ENCODE measurements at places on chromosomes 1 and 21. TPM values are rescaled to one million over a fixed set of nuclear protein-coding genes. Genes with fewer than 3 reads are reported as not detected.

KCND3 gene
- polyA plus RNA-seq = 7.6 TPM

- DNase-seq = peak; percentile 39
Measured at GRCh38 chr1:40477678-40478053, 576 bp downstream of the ZFP69 start.

- no peak for DNase-seq
Measured at GRCh38 chr1:42006836-42007235, 88.1 kb upstream of the HIVEP3 start.

VASH2 gene
- 0.01 TPM for polyA plus RNA-seq

DCDC2B gene
- 0.08 TPM for polyA plus RNA-seq

NHLH1 gene
- polyA plus RNA-seq = not detected

- DNase-seq = no peak
Measured at GRCh38 chr1:235465066-235465465, 39.2 kb downstream of the B3GALNT2 start.

DNA sequence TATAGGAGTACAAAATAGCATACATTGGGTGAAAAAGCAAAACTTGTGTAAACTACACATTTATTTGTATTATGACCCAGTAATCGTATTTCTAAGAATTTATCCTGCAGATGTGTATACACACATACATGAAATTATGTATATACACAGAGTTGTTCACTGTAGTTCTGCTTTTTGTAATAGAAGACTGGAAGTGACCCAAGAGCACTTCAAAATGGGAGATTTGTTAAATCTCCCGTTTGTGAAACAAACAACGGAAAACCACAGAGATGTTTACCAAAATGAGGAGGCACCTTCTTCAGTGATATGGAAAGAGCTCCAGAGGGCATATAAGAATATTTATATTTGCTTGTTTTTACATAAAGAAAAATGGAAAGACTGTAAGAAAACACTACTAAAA lies 18.0 kb upstream of the MNDA start:
- no peak for DNase-seq

- DNase-seq = no peak
Measured at GRCh38 chr1:177173976-177174375, 3.2 kb downstream of the BRINP2 start.

- DNase-seq = no peak
Measured at GRCh38 chr1:168964478-168964877, 142.0 kb upstream of the ATP1B1 start.

DNA sequence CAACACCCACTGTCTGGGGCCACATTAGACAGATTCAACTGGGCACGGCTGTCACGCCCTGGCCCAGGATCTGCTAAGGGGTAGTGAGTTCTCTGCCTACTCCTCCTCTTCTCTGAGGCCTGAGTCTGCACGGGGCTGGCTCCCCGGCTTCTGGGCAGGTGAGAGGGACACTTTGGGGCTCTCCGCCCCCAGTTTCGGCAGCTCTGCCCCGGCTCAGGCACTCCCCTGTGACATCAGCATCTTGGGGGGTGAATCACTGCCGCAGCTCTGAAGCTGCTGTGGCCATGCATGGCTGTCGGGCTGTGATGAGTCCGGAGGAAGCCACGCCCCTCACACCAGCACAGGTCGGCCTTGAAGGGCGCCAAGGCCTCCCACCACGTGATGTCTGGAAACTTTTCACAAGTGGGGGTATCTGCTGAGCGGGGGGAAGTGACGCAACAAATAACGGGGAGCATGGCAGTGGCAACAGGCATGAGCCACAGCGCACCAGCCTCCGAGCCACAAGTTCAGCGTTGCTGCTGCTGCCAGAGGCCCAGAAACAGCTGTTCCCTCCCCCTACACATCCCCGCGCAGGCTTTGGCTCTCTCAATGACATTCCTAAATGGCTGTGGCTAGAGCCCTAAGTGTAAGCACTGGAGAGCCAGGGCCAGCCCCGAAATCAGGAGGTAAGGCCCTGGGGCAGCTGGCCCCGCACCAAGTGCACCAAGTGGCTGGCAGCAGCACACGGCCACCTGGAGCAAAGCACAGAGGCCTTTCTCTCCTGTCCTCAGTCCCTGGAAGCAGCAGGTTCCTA lies 26.3 kb downstream of the ZBTB17 start:
- no peak for DNase-seq

DNA sequence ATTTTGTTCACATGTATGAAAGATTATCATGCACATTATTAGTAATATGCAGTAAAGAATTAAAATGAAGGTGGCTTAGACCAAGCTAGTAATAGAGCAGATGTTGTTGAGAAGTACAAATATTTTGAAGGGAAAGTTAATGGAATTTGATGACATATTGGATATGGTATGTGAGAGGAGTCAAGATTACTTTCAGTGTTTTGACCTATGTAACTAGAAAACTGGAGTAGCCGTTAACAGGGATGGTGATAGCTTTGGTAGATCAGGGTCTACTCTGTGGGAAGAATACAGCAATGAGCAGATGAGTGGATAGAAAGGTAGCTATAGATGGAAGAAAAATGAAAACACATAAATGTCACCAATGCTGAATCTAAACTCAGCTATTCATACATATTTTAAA lies 163.2 kb upstream of the LRRC7 start:
- DNase-seq = no peak

DNA sequence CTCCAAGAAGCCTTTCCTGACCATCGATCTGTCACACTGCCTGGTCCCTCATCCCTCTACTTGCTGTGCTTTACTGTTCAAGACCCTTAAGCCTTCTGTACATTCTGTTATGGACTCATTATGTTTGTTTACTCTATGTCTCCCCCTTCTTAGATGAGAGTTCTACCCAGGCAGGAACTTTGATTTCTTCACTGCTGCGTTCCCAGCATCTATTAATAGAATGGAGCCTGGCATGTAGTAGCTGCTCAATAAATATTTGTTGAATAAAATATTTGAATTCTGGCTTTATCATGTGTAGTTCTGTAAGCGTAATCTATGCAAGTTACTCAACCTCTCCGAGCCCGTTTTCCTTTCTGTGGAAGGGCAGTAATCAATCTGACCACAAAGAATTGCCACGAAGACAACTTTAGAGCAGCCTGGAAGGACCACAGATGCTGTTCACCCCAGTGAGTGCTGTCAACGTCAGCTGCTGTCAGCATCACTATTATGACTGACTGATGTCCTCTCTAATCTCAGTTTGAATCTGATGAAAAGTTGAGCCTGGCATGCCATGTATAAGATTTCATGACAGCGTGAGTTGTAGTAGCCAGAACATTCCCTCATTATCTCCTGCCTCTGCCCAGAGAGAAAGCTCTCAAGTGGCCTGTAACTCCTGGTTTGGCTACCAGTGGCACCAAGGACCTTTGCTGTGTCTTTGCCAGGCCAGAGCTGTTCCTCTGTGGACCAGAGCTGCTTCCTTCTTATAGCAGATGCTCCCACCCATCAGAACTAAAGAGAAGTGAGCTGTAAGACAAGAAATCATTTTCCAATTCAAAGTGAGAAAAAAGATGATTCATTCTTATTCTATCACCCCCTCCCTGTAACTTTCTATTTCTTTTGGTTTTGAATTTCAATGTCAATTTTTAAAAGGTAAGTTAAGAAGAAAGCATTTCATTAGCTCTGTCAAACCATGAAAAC lies 94.5 kb downstream of the PRDM2 start:
- no peak for DNase-seq

- no peak for DNase-seq
Measured at GRCh38 chr1:212930986-212931678, 19.2 kb upstream of the VASH2 start.

DNA sequence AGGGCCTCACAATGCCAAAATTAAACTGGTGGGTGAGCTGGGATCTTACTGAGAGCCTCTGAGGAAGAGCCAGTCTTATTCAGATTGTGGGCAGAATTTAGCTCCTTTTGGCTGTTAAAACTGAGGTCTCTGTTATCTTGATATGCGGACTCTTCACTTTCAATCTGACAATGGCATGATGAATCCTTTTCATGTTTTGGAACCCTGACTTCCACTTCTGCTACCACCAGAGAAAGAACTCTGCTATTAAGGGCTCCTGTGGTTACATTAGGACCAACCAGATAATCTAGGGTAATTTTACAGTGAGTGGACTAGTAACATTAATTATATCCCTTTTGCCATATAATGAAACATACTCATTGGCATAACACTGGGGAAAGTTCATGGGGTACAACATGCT lies 219.0 kb downstream of the LRRIQ3 start:
- DNase-seq = no peak

DNA sequence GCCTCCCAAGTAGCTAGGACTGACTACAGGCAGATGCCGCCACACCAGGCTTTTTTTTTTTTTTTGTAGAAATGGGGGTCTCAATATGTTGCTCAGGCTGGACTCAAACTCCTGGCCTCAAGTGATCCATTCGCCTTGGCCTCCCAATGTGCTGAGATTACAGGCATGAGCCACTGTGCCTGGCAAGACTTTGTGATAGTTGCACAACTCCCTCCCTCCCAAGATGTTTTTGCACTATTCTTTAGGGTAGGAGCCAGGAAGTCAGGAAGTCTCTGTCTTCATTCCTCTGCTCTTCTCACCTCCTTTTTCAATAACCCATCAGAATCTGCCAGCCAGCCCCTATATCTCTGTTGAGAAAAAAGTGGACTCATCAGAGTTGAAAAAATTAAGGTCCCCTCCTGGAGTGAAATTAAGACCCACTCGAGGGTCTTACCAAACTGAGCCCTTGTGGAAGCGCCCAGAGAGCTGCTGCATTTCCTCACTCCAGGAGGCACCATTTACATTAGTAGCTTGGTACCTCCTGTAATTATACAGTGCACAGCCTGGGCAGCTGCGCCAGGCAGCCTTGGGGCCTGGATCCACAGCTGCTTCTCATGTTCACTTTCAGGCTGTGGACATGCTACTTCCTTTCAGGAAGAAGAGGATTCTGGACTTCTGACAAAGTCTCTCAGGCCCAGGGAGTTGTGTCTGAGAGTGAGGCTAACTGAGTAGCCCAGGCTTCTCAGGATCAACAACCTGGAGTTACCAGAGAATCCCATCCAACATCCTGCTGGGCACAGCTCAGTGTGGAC lies 24.0 kb downstream of the TCEA3 start:
- no peak for DNase-seq

GRCh38 chr1:224922404-224923164 lies 6.9 kb upstream of the DNAH14 start:
- DNase-seq = no peak

GRCh38 chr1:32876341-32877210 lies 5.9 kb upstream of the FNDC5 start:
- DNase-seq = peak; percentile 71

DNA sequence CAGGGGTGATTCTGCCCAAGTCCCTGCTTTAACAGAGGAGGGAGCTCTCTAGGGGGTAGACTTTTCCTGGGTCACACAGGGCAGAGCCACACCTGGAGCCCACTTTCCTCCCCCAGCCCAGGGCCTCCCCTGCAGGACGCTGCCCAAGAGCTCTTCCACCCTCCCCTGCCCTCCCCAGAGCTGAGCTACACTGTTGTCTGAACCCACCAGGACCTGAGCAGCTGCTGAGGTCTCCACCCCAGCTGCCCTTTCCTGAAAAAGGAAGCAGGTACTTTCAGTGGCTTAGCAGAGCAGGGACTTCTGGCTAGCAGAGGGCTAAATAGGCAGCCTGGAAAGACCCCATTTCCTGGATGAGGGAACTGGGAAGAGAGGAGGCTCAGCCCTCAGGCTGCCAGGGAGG lies 169.3 kb upstream of the ETV3 start:
- DNase-seq = no peak

SLC44A3 gene
- polyA plus RNA-seq = 2.8 TPM

DNA sequence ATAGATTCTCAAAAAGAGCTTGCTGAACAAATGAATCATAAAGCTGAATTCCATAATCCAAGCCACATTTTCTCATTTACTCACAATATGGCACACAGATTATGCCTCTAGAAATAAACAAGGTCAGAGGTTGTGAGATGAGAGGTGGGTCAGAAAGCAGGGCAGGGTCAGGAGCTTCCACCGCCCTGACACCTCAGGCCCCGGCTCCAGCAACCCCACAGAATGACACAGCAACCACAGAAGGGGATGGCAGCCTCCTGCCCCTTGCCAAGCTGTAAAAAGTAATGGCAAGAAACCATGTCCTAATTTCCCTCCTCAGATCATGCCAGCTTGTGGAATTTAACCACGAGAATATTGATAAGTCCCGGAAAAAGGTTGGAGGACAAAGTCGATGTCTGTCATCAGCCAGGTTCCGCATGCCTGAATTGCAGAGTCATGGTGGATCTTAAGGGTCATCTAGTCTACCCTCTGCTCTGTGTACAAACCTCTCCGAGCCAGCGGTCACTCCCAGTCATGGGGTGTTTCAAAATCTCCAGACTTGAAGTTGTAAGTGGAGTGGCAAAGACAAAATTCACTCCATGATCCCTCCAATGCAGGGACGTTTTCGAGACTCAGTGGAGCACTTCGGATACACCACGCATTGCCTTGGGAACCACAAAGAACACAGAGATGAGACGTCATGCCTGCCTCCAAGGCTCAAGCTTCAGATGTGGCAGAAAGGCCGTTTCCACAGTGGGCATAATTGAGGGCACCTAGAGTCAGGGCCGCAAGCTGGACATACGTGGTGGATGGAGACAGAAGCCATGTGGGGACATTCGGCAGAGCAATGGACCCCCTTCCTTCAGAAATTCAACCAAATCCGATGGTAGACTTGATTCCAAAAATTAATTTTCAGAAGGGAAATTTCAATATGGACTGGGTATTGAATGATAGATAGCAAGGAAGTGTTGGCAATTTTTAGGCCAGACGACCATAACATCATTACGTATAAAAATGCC lies 254.0 kb downstream of the TOMM20 start:
- peak; percentile 58 for DNase-seq

- DNase-seq = no peak
Measured at GRCh38 chr21:31338908-31339368, 5.1 kb downstream of the TIAM1 start.

DNA sequence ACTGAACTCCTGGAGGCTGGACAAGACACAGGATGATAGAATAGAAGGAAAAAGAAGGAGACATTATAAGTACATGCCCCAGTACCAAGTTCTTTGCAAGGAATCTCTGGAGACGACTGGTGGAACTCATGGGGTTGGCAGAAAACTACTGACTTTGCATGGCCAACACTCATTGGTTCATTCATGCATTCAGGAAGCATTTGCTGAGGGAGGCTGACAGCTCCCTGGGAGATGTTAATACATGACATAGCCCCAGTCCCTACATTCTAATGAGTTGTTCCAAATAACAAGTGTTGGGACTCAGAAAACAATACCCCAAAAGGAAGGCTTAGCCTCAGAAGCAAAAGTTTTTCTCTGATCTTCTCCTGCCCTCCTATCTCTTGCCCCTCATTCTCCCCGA lies 172.8 kb upstream of the IRF2BP2 start:
- no peak for DNase-seq

DNA sequence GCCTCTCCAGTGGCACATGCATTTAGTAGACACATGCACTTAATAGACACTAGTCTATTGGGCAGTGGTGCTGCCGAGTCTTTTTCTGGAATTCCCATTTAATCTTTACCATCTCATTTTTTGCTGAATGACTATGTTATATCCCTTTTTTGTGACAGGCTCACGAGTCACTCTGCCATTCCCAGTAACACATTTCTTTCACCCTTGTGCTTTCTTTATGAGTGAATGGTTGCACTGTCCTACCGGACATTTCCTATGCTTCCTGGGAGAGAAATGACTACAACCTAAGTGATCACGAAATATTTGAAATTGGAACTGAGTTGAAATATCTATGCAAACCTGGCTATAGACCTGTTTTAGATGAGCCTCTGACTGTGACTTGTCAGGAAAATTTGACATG lies 70.9 kb downstream of the C4BPA start:
- no peak for DNase-seq
